HCT116 (cell line): ENCODE measurements at places on chromosomes 7 and 10. TPM values are rescaled to one million over a fixed set of nuclear protein-coding genes. Genes with fewer than 3 reads are reported as not detected.

Gene MAD1L1
- 38.5 TPM for total RNA-seq

Gene PRTFDC1
- not detected for total RNA-seq

Gene ZNF727
- not detected for total RNA-seq

Gene IDI1
- 37.8 TPM for total RNA-seq

Gene TMEM213
- not detected for total RNA-seq

Gene GNG11
- not detected for total RNA-seq

Gene GIMAP6
- total RNA-seq: 0.12 TPM

Gene LIPF
- not detected for total RNA-seq

Gene TBX20
- total RNA-seq: not detected

DNA sequence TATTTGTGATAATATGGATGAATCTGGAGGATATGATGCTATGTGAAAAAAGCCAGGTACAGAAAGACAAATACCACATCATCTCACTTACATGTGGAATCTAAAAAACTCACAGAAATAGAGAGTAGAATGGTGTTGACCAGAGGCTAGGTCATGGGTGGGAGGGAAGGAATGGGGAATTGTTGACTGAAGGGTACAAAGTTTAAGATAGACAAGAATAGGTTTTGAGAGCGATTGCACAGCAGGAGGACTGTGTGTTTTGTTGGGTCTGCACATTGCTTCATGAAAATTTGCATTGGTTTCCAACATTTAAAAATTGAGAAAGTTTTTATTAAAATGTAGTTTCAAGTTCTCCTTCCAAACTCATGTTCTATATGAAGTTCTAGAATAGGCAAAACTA is 8.4 kb downstream of the SLC26A5 start:
- DNase-seq: no peak

DNA sequence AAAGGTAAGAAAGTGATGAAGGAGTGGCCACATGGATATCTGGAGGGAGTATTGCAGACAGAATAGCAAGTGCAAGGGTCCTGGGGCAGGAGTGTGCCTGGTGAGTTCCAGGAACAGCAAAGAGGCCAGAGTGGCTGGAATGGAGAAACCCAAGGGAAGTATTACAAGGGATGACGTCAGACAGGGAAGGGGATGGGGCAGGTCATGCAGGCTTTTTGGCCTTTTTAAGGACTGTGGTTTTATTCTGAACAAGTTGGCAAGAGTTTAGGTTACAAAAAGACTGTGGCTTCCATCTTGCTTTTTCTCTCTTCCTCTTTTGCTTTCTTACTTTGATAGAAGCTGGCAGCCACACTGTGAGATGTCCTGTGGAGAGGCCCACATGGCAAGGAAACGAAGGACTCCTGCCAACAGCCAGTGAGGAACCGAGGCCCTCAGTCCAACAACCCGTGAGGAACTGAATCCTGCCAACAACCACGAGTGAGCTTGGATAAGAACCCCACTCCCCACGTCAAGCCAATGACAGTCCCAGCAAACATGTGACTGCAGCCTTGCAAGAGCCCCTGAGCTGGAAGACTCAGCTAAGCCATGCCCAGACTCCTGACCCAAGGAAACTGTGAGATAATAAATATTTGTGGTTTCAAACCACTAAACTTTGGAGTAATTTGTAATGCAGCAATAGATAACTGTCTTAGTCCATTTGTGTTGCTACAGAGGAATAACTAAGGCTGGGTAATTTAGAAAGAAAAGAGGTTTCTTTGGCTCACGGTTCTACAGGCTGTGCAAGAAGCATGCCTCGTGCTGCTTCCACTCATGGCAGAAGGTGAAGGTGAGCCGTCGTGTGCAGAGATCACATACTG is 19.8 kb upstream of the KDM7A start:
- no peak for DNase-seq

DNA sequence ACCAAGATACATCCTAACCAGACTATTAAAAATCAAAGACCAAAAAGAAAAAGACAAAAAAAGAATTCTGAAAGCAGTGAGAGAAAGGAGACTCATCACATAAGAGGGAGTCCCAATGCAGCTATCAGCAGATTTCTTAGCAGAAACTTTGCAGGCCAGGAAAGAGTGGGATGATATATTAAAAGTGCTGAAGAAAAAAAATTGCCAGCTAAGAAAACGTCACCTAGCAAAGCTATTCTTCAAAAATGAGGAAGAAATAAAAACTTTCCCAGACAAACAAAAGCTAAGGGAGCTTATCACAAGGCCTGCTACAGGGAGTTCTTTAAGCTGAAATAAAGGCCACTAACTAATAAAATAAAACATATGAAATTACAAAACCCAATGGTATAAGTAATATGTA is 40.5 kb upstream of the CDK6 start:
- no peak for DNase-seq

DNA sequence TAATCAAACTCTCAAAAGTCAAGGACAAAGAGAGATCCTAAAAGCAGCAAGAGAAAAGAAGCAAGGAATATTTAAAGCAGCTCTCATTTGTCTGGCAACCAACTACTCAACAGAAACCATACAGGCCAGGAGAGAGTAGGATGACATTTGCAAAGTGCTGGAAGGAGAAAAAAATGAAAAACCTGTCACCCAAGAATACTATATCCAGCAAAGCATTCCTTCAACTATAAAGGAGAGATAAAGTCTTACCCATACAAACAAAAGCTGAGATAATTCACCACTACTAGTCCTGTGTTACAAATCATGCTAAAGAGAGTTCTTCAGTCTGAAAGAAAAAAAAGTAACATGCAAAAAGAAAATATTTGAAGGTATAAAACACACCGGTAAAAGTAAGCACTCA is 357.7 kb downstream of the PTPRN2 start:
- no peak for DNase-seq

DNA sequence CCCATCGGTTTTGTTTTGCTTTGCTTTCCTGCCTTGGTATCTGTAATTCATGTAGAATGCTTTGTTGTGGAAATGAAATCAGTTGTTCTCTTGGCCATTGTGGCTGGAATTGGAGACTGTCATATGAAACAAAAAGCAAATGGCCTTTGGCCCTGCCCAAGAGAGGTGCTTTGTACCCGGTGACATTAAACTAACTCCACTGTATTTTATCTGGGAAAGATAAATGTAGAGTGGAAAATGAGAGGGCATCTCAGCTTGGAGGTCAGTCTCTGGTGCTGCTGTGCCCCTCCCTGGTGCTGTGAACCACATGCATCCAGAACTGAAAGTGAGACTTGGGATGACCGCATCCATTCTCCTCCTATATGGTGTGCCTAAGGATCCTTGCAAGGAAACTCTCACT is 75.4 kb downstream of the CDK1 start:
- no peak for DNase-seq

DNA sequence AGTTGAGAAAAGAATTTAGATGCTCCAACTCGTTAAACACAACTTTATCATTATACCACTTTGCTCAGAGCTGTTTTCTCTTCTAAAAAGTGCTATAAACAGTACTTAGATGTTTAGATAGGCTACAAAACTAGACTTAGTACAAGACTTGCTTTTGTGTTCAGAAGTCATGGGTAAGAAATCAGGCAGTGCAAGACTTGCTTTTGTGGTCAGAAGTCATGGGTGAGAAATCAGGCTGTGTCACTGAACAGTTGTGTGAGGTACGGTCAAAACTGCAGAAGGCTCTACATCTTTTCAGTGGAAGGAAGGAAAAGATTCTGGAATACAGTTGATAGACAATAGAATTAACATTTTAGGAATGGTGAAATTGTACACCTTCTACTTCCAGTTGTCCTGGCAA is 239.7 kb downstream of the DNAJB9 start:
- no peak for DNase-seq

GRCh38 chr10:65931291-65932070 is 994.4 kb upstream of the LRRTM3 start:
- no peak for DNase-seq

DNA sequence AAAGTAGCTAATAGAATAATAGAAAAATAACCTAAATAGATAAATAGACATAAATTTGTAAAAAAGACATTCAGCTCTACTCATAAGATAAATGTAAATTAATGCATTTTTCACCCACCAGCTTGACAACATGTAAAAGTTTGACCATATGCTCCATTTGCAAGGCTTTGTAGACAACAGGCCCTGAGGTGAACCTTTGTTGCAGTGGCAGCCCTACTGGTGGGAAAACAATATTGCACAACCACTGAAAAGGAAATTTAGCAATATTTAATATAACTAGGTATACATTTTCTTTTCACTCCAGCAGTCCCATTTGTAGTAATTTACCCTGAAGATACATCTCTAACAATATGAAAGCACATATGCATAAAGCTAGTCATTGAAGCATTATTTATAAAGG is 39.0 kb upstream of the ADRA2A start:
- no peak for DNase-seq

GRCh38 chr10:127888521-127889312 is 4.0 kb downstream of the CLRN3 start:
- no peak for DNase-seq

DNA sequence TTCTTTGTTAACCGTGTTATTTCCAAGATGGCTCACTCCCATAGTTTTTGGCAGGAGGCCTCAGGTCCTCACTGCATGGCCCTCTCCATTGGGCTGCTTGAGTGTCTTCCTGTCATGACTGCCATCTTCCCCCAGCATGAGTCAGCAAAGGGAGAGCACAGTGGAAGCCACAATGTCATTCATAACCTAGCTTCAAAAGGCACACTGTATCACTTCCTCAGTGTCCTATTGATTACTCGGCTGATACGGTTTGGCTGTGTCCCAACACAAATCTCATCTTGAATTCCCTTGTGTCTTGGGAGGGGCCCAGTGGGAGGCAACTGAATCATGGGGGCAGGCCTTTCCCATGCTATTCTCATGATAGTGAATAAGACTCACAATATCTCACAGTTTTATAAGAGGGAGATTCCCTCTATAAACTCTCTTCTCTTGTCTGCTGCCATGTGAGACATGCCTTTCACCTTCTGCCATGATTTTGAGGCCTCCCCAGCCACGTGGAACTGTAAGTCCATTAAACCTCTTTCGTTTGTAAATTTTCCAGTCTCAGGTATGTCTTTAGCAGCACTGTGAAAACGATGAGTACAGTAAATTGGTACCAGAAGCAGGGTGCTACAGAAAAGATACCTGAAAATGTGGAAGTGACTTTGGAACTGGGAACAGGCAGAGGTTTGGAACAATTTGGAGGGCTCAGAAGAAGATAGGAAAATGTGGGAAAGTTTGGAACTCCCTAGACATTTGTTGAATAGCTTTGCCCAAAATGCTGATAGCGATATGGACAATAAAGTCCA is 106.5 kb downstream of the PRLHR start:
- DNase-seq: no peak

- no peak for DNase-seq
These were observed 83.2 kb upstream of the SGCE start for GRCh38 chr7:94739180-94739579.

GRCh38 chr10:95388539-95388938 is 97.7 kb upstream of the PDLIM1 start:
- DNase-seq: no peak

- peak; percentile 42 for DNase-seq
These were observed 67.7 kb downstream of the GPAM start for GRCh38 chr10:112115781-112116385.

DNA sequence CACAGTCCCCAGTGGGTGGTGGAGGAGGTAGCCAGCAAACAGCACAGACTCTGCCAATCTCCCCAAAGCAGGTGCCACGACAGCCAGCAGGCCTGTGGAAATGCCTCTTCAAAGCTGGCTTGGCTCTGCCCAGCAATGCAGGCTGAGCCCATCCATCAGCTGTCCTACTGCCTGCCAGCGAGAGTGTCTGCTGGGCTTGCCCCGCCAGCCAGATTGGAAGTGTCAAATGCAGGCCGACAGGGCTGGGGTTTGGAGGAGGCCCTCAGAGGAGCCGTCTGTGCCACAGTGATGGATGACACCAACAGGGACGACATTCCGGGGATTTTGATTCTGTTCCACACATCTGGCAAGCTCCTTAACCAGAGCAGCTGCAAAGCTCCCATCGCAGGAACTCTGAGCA is 16.7 kb downstream of the HABP2 start:
- DNase-seq: no peak

DNA sequence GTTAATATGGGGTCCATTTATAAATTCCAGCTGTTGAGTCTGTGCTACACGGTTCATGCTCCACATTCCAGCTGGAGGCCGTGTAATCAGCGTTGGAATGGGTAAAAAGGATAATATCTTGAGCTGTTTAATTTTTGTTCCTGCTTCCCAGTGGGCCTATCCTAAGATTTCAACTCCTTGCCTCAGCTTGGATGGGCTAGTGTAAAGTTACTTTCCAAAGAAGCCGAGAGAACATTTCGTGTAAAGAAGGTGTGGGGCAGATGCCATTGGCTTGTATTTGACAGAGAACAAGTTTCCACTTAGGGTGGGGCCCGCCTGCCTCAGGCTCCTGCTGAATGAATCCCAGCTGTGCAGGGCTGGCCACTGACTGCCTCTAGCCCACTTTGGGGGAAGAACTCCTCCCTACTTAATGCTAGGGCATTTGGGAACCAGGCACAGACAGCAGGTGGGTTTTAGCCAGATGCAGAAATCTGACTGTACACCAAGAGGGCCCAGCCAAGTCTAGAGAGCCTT is 125.9 kb upstream of the LYZL2 start:
- DNase-seq: no peak

DNA sequence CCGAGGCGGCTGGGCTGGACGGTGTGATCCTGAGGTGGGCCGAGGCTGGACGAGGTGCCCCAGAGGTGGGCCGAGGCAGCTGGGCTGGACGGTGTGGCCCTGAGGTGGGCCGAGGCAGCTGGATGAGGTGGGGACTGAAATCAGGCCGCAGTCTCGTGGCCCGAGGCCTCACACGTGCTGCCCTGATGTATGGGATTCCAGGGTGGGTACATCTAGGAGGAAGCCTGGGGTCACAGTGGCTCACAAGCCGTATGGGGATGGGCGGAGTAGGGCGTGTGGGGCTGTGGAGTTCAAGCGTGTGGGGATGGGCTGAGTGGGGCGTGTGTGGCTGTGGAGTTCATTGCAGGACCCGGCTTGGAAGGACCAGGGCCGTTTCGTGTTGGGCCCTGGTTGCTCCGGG is 12.5 kb upstream of the NKX6-2 start:
- no peak for DNase-seq

DNA sequence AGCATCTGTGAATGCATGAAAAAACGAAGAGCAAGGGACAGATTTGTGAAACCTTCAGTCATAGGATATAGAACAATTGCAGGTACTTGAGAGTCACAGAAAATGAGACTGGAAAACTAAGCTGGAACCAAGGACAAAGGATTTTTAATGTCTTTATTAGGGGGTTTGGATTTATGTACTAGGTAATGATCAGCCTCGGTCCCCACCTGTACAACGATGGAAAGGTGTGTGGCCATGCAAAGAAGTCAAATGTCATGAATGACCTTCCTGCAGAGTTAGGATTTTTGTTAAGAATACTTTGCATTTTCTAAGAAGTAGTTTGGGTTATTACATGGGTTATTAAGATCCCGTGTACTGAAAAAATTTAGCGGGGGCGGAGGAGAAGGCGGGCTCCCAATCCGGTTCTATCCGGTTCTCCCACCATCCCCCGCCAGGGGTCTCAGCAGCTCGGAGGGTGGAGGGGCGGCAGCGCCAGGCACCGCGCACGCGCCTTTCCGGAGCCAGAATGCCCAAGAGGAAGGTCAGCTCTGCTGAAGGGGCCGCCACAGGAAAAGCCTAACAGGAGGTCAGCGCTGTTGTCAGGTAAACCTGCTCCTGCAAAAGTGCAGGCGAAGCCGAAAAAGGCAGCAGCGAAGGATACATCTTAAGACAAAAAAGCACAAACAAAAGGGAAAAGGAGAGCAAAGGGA is 327.5 kb upstream of the PLXDC2 start:
- no peak for DNase-seq
